ENCODE measurements at places on chromosomes 6 and 20.

DNA sequence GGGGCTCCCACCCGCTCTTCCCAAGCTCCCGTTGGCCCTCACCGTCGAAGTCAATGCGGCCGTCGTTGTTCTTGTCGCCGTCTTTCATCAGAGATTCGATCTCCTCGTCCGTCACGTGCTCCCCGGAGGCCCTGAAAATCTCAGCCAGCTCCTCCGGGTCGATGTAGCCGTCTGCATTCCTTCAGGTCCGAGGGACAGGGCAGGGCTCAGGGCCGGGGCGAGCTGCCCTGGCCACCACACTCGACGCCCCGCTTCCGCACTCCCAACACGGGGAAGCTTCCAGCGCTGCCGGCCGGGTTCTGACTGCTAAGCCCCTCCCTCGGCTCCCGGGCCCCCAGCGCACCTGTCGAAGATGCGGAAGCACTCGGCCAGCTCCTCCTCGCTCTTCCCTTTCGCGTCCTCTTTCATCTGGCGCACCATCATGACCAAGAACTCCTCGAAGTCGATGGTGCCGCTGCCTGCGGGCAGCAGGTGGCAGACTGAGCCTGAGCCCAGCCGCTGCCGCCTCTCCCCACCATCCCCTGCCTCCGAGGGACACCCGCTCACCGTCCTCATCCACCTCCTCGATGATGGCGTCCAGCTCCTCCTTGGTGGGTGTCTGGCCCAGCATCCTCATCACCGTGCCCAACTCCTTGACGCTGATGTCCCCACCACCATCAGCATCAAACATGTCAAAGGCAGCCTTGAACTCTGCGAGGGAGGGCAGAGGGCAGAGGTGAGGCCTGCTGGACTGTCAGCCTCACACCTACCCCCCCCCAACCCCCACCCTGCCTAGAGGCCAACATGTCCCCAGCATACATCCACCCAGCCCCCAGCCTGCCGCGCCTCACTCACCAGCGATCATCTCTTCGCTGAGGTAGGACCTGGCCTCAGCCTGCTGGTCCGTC lies 2.9 kb downstream of the TNNC2 start:
- DNase-seq, result peak; percentile 30

- no peak for DNase-seq
Observed at GRCh38 chr6:82330171-82330804, 33.3 kb upstream of the TPBG start.

- peak; percentile 34 for DNase-seq
Observed at GRCh38 chr20:53786445-53787267, 193.0 kb upstream of the ZNF217 start.

DNA sequence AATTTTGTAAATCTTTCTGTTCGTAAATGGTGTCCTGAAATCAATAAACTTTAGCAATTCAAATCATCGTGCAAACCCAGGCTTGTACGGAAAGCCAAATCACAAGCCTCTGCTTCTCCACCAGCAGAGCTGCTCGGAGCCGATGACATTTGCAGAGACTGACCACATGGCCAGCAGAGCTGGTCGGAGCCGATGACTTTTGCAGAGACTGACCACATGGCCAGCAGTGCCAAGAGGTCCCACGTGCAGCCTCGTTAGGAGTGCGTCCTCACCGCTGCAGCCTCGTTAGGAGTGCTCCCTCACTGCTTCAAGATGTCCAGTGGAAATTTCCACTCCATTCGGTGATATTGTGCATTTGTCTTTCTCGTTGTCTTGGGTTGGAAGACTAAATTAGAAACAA lies 28.5 kb downstream of the SMOC2 start:
- DNase-seq, result no peak

- no peak for DNase-seq
Observed at GRCh38 chr6:30006170-30007131, 54.6 kb upstream of the POLR1H start.
